ENCODE measurements at places on chromosomes 7 and 10.

- DNase-seq: no peak
Observed at GRCh38 chr7:129951226-129952085, 1.3 kb downstream of the UBE2H start.

DNA sequence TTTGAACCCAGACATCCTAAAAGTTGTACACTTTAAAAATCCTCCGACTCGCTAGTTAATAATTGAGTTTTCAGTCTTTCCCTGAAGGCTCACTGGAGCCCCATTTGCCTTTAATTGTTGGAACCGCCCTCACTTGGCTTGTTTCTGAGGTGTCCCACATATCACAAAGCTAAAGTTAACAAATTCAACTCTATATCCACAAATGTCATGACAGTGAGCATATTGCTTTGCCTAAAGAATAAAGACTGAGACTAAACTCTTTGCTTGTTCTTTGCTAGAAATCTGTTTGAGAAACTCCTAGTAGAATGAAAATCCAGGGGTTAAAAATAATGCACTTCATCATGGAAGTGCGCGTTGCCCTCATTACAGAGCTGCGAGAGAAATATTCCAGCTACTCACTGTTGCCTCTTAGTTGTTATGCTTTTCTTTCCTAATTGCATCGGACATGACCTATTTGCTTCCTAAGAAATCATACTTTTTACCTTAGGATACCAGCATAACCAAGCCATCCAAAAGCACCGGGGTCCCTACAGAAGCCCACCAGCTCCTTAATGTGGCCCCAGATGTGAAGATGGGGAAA lies 752 bp downstream of the THSD7A start:
- DNase-seq: no peak

DNA sequence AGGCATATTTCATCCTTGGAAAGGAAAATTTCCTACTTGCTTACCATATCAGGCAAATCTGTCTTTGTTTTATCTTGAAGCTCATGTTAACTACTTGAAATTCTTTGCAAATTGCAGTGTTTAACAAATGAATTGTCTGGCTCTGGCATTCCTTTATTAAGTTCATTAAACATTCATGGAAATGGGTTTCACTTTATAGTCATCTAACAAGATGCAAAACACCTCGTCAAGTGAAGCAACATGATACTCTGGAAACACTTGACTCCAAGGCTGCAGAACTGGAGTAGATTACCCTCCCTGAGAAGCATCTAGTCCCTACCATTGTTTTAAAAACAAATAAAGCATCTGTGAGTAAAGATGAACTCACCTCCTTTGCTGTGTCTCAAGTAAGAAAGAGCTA lies 1086.9 kb downstream of the NRG3 start:
- no peak for DNase-seq

DNA sequence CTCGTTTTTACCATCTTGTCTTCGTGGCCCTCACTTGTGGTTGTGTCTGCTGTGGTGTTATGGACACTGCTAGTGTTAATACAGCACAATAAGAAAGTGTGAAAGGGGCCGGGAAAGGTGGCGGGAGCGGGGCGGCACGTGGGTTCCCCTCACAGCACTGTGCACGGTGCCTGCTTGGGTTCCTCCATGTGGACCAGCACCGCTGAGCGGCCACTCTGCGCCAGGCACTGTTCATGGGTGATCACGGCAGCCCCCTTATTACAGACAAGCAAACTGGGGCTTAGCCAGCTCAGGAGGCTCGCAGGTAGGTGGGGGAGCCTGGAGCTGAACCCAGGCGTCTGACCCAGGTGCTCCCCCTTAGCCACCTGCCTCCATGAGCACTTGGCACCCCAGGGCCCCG lies 12.2 kb downstream of the SUN1 start:
- DNase-seq: no peak

GRCh38 chr7:4074407-4074806 lies 607.7 kb upstream of the FOXK1 start:
- no peak for DNase-seq

DNA sequence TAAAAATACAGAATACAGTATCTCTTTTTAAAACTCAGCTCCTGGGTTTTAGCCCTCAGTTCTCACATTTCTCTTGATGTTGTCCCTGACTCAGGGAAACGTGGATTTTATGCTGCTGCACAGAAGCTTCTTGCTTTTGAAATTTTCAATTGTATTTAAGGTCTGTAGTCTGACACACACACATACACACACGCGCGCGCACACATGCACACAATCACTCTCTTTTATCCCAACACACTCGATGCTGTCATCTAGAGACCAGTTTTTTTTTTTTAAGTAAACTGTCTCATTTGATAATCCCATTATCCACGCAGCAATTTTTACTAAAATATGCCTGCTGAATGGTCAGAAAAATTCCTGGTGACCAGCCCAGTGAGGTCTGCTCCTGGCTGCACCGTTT lies 108.6 kb downstream of the KMT2E start:
- no peak for DNase-seq

DNA sequence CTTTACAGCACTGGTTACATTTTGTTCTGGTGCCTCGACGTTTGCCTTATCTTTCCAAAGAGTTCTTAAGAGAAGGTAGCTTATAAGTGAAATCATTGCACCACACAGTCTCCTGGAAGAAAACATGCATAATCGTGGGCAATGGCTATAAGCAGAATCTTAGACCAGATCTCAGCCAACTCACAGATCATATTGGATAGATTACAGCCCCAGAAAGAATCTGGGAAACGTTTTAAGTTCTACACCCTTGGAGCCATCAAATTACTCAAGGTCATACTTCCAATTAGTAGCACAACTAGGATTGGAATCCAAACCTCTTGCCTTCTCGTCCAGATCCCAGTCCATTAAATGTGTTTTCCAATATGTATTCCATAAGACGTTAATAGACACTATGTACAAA lies 8.8 kb upstream of the PDCD4 start:
- no peak for DNase-seq

- DNase-seq: no peak
Observed at GRCh38 chr10:132624061-132624846, 86.7 kb downstream of the INPP5A start.

- DNase-seq: no peak
Observed at GRCh38 chr7:86999750-87000149, 59.7 kb downstream of the ELAPOR2 start.

GRCh38 chr7:108112683-108113082 lies 17.5 kb downstream of the LAMB4 start:
- no peak for DNase-seq

- DNase-seq: no peak
Observed at GRCh38 chr10:101649525-101650085, 45.4 kb downstream of the FBXW4 start.

DNA sequence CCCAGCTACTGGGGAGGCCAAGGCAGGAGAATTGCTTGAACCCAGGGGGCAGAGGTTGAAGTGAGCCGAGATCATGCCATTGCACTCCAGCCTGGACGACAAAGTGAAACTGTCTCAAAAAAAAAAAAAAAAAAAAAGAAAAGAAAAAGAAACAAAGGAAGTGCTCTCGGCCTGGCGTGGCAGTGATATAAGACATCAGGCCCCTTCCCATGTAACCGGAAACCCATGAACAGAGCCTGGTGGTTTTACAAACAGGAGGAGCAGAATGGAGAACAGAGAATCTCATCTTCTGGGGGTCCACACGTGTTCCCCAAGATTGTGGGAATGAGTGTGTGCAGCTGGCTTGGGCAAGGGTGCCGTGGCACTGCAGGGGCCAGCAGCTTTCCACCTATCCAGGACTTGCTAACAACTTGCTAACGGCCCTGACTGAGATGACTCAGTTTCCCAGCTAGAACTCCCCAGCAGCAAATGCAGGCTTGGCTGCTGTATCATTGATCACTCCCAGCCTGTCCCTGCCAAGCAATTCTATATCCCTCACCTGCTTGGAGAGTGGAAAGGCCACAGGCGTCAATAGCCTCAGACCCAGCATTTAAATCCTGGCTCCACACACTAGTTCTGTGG lies 103.0 kb downstream of the COL26A1 start:
- no peak for DNase-seq

DNA sequence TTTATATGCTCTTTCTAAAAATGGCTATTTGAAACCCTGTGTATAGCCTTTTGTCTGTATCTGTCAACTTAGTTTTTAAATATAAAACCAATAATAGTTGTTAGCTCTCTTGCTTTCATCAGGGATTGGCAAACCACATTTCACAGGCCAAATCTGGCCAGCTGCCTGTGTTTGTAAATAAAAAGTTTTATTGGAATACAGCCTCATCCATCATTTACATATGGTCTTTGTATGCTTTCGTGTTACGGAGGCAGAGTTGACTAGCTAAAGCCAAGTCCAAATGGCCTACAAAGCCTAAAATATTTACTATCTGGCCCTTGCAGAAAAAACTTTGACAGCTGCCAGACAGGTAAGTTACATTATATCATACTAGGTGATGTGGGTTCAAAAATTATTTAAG lies 235.0 kb downstream of the BICC1 start:
- DNase-seq: no peak

GRCh38 chr7:105906695-105907094 lies 30.3 kb upstream of the ATXN7L1 start:
- DNase-seq: no peak

GRCh38 chr10:110508806-110509544 lies 11.3 kb downstream of the DUSP5 start:
- no peak for DNase-seq

- peak; percentile 79 for DNase-seq
Observed at GRCh38 chr7:128425850-128426249, 16.1 kb upstream of the IMPDH1 start.

DNA sequence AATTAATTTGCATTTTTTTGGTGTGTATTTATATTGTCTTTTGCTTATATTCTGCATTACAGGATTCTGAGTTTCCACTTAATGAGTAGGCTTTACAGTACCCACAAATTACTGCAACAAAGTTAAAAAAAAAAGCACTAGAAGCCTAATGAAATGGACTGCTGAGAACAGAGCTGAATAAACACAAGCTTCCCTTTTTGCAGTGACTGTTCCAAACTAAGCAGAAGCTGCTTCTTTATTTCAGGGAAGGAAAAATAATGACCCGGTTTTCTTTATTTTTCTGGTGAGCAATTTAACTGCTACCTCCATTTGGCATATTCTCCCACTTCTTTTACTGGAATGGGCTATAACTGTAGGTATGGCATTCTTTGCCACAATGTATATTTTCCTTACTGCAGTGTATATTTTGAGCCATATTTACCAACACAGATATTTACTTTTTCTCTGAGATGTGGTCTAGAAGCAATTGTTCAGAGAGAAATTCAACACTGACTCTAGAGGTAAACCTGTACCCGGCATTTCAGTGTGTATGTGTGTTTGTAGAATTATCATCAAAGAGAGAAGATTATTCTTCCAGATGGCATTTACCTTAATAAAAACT lies 56.9 kb downstream of the HDAC9 start:
- no peak for DNase-seq

DNA sequence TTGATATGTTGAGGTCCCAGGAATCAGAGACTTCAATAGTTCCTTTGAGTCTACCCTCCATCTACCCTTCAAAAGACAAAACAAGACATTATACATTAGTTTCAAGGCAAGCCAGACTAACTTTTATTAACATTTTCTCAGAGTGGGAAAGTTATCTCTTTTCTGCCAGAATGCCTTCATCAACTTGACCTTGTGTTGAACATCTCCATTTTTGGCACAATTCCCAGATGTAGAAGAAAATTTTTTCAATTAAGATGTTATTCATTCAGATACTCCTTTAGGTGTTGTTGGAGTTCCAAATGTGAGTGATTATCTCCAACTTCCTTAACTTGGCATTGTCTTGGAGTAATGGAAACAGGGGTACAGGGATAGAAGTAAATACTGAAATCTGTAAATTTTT lies 59.1 kb downstream of the NRF1 start:
- DNase-seq: no peak

- DNase-seq: no peak
Observed at GRCh38 chr10:93458821-93459257, 23.3 kb downstream of the MYOF start.

- DNase-seq: no peak
Observed at GRCh38 chr7:1858435-1859265, 188.6 kb downstream of the ELFN1 start.

GRCh38 chr7:68564306-68565135 lies 1033.8 kb upstream of the AUTS2 start:
- no peak for DNase-seq

GRCh38 chr10:116130006-116130405 lies 143.0 kb downstream of the GFRA1 start:
- DNase-seq: no peak

- DNase-seq: no peak
Observed at GRCh38 chr7:66110856-66111255, 3.8 kb upstream of the CRCP start.

- DNase-seq: no peak
Observed at GRCh38 chr7:142413280-142414000, 155.6 kb upstream of the PRSS58 start.

DNA sequence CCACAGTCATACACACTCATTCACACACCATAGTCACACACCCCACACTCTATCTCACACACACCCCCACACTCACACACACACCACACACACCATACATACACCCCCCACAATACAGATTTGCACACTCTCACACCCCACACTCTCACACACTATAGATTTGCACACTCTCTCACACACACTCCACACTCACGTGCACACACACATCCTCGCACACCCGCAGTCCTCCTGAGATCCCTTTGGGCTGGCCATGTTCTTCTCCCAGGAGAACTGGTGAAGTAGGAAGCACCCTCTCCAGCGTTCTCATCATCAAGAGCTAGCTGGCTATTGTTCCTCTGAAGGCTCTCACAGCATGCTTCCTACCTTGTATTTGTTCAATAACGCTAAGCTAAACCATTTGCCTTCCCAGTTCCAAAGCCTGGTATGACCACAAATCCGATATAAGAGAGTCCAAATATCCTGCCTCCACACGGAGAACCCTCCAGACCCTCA lies 86.2 kb downstream of the HECW1 start:
- DNase-seq: no peak

DNA sequence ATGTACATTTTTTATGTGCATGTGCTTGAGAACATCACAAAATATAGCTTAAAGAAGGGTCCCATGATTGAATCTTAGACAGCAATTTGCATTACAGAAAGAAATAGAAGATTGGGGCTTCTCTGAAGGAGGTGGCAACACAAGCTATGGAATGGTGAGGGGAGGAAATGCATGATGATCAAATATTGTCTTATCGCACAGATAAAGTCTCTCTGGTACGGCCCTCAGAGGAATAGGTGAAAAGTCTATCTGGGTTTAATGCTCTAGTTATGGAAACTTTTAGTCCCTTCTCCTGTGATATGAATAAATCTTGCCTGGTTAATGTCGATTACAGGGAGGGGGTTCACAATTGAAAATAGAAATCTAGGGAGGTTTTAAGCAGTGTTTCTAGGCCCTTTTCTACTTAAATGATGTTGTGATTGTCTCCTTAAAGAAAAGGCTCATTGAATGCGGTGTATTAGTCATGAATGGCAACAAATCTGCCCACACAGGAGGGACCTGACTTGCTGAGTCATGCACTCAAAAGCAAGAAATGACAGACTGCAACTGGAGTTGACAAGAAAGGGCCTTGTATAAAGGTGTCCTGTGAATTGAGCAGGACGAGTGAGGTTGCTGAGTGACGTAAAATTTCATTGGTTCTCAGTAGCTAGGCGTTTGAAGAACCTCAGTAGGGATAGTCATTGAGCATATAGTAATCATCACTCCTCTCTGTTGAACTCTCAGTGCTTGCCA lies 133.4 kb upstream of the CSTF2T start:
- DNase-seq: no peak

Data from CD4-positive, alpha-beta T cell treated with Interleukin-15 for 4 hours (primary cell).